Progenitor cell of endocrine pancreas (in vitro differentiated cells): ENCODE measurements at places on chromosomes 3 and 15. TPM values are rescaled to one million over a fixed set of nuclear protein-coding genes. Genes with fewer than 3 reads are reported as not detected.

DNA sequence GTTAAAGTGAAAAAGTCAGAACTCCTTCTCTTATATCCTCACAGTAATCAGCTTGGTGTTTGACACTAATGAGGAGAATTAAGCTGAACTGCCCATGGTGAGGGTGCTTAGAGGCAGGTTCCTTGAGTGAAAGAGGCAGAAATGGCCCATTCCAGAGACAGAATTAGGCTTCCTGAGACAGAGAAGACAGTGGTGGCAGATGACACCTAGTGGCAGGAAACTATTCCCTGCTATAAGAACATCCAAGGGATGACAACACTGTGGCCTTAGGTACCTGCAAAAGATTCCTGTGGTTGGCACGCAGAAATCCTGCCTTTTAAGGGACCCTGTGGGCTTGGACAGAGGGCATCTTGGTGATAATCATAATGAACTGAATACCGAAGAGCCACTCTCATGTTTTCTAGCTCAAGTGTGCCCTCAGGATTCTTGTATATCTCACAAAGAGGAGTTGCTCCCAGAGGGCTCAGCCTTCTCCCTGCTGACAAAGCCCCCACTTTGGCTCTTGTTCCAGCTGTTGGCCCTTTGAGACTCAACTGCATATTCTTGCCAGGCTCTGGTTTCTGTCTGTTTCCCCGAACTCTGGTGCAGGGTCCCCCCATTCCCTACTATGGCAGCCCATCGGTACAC is 56.0 kb downstream of the KBTBD12 start:
- no peak for DNase-seq

DNA sequence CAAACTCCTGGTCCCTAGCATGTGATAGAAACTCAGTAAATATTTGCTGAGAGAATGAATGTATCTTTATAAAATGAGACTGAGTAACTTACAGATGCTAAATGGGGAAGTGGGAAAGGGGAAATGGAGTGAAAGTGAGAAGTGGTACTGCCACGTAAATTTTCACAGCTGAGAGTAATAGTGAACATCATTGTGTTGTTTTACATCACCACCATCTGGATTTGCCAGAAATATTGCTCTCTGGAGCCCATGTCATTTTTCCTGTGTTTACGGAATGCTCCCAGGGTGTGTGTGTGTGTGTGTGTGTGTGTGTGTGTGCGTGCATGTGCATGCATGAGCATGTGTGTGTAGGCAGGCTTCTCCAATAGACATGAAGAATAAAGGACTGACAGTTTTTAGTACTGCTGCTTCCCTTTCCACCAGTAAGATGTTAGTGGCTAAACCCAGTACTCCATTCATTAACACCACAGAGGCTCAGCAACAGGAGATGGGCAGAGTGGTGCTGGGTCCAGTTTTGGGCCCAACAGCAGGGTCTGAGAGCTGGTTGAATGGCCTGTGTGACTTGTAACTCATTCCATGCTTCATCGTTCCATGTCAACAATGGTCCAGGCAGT is 57.3 kb downstream of the DIPK2A start:
- no peak for DNase-seq

DNA sequence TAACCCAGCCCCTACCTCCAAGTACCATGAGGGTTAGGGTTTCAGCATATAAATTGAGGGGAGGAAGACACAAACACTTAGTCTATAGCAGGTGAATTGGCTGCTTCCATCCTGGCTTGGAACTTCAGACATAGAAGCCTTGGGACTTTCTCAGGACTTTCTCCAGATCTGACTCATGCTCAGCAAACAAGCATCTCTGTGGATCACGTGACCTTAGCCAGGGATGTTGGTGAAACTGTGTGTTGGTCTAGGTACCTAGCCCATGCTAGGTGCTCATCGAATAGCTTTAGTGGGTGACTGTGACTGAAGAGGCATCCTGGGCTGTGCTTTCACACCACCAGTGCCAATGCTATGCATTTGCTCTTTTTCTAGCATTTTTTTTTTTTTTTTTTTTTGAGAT is 58.9 kb downstream of the CD47 start:
- DNase-seq, result no peak

Gene IGF1R
- total RNA-seq, result 106 and 109 TPM in 2 replicates

- DNase-seq, result no peak
Observed at GRCh38 chr15:63186065-63186464, 3.3 kb upstream of the RAB8B start.

DNA sequence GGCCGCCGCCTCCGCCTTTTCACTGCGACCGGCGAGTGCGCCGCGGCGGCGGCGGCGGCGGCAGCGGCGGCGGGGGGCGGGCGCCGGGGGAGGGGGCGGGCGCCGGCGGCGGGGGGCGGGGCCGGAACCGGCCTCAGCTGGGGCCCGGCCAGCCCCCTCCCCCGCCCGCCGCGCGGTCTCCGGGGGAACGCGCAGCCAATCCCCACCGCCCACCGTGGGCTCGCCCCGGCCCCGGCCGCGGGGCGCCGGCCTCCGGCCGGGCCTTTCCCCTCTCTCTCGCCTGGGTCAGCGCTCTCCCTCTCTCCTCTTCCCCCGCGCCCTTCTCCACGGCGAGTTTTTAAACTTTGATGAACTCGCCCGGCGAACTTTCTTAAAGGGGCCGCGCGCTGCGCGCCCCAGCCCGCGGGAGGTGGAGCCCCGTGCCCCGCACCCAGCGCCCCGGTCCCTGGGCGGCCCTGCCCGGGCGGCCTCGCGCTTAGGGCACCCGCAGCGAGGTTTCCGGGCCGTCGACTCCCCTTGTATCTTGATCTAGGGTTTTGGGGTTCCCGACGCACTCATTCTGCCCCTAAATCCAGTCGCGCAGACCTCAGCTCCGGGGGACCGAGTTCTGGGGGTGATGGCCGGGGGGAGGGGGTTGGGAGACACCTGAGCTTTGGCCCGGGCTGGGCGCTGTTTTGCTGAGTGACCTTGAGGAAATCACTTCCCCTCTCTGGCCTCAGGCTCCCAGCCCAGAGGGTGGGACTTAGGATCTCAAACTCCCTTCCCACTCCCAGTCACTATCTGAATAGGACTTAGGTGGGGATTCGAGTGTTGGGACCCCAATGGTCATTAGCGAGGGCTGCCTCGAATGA is at the start of gene RBPMS2:
TSS of gene RBPMS2 (minus strand) at position 39 of the 851 bp plus-strand sequence. CDS start 270 bp downstream, outside the sequence.
- peak; percentile 29 for DNase-seq

- no peak for DNase-seq
Observed at GRCh38 chr15:78347586-78348543, 7.7 kb downstream of the CRABP1 start.

Gene BHLHE40
- 1.1 and 1.3 TPM in 2 replicates for total RNA-seq

GRCh38 chr3:3023111-3023745 is 86.9 kb downstream of the IL5RA start:
- no peak for DNase-seq

Gene GRIP2
- total RNA-seq, result 11.2 and 11.6 TPM in 2 replicates

Gene GNAT1
- 0.12 and 0.91 TPM in 2 replicates for total RNA-seq

Gene SAMMSON
- 0.17 TPM in 1 of 2 replicates, not detected in the other for total RNA-seq

- no peak for DNase-seq
Observed at GRCh38 chr15:100508641-100509300, 20.0 kb downstream of the CERS3 start.

GRCh38 chr3:55805169-55805568 is 318.1 kb upstream of the WNT5A start:
- no peak for DNase-seq

Gene BCHE
- 1.1 and 2.1 TPM in 2 replicates for total RNA-seq

DNA sequence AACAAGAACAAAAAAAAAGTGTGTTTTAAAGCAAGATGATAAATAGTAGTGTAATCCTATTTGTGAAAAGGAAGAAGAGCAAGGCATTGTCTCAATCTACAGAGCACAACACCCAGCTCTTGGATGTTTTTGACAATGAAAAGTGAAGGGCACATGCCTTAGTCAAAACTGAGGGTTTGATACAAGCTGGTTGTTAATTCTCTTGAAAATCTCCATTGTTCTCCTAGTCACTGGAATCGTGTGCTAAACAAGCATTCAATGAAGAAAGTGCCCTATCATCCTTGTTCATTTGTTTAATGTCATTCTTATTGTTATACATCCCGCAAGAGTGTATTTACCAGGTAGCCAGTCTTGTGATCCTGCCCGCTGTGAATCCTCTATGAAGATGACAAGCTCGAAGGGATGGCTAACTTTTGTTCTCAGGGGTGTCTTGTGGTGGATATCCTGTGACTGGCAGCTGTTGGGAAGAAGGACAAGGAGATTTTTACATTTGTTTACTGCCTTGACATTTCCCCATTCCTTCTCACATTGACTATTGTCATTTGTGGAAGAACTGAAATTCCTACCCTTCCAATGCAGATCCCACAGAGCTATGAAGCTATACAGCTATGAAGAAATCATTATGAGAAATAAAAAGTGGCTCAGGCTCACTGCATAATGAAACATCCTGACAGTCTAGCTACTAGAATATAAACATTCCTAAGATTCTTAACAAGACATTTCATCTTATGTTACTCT is 175.9 kb downstream of the VGLL3 start:
- DNase-seq, result no peak

DNA sequence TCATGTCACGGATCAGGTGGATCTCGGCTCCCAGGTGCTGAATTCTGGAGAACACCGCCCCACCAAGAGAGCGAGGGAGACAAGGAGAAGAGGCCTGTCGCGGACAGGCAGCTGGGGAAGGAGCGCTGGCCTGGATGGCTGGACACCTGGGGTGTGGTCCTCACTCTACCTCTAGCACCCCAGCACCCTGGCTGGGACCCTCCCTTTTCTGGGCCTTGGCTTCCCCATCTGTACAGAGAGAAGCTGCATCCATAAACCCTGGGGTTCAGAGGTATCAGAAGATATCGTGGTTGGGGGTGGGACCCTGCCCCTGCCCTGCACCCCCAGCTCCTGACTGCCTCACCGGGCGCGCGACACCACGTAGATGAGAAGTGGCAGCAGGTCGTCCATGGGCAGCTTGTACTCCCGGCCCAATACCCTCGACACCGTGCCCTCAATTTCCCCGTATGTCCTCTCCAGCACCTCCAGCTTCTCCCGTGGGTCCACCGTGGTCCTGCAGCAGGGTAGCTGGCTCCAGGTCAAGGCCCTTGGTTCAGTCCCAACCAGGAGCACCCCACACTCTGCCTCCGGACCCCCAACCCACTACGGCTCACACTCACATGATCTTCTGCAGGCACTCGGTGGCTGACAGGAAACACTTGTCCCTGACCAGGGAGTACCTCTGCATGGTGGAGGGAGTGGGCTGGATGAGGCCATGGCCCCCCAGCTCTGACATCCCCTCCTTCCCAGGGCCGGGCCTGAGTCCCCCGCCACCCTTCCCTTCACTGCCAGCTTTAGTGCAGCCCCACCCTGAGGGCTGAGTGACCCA is 21.7 kb downstream of the ALS2CL start:
- no peak for DNase-seq

DNA sequence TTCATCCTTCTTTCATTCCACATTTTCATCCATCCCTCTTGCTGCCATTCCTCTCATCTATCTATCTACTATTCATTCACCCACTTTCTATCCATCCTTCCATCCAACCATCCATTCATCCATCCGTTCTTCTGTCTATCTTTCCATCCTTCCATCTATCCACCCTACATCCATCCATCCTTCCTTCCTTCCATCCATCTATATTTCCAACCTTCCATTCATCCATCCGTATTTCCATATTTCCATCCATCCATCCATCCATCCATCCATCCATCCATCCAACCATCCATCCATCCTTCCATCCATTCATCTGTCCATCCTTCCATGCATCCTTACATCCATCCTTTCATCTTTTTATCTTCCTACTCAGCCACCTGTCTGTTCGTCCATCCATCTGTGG is 14.0 kb downstream of the SLC6A20 start:
- no peak for DNase-seq

DNA sequence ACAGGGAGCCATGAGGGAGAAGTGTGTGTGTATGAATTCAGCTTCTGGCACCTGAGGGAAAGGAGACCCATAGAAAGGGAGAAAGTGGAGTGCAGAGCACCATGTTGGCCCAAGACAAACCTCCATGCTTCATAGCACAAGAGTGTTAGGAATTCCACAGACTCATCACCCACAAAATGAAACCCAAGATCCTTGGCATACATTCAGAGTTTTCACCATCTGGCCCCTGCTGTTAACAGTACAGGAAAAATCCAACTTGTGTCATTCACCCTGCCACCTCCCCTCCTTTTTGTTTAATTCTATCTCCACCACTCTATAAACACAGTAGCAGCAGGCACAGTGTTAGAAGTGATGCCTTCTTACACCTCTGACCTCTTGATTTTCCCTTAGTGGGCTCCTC is 60.0 kb upstream of the MNS1 start:
- no peak for DNase-seq

- DNase-seq, result no peak
Observed at GRCh38 chr3:61684386-61684785, 123.0 kb downstream of the PTPRG start.

Gene BNC1
- 0.58 and 0.67 TPM in 2 replicates for total RNA-seq

DNA sequence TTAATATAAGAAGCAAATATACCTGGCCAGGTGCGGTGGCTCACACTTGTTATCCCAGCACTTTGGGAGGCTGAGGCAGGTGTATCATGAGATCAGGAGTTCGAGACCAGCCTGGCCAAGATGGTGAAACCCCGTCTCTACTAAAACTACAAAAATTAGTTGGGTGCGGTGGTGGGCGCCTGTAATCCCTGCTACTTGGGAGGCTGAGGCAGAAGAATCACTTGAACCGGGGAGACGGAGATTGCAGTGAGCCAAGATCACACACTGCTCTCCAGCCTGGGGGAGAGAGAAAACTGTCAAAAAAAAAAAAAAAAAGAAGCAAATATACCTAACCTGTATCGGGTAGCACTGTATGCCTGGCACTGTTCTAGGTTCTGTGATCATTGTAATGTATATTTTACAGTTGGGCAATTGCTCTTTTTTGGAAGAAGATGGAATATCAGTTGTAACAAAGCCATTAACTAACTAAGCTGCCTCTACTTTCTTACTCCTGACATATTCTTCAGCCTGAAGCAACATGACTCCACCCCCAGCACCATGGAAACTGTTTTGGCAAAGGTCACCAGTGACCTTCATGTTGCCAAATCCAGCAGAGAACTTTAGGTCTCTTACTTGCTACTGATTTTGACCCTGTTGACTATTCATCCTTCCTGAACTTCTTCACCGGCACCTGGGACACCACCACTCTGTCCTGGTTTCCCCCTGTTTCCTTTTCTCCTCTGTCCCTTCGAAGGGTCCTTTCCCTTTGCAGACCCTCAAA is 203.8 kb downstream of the RPLP1 start:
- no peak for DNase-seq

GRCh38 chr3:16362770-16363169 is 97.8 kb downstream of the OXNAD1 start:
- no peak for DNase-seq

- no peak for DNase-seq
Observed at GRCh38 chr15:41490355-41490754, 3.3 kb upstream of the ITPKA start.

DNA sequence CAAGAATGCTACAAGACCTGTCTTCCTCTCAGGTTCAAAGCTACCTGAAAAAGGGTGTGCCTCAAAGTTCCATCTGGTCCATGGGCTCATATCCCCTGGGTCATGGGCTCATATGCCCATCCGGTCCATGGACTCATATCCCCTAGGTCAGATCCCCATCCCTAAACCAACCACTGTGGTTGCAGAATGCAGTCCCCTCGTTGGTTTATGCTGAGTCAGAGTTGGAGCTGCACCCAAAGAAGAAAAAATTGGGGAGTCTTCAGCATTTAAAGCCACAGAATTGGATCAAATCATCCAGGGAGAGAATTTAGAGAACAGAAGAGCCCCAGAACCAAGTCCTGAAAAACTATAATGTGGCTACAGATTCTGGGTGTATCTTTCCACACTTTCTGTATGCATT is 71.5 kb upstream of the IL12A start:
- DNase-seq, result no peak

GRCh38 chr3:45948311-45948781 is 5.1 kb downstream of the CXCR6 start:
- DNase-seq, result no peak

- DNase-seq, result peak; percentile 37
Observed at GRCh38 chr15:55289011-55289745, 435 bp downstream of the RAB27A start.

Gene ACTRT3
- total RNA-seq, result 2.1 and 2.6 TPM in 2 replicates

- no peak for DNase-seq
Observed at GRCh38 chr3:162534431-162534830, 1037.8 kb downstream of the OTOL1 start.
